ENCODE measurements at places on chromosomes 13 and 19.

GRCh38 chr13:46663206-46664037 lies 110.5 kb downstream of the LRCH1 start:
- DNase-seq: no peak

DNA sequence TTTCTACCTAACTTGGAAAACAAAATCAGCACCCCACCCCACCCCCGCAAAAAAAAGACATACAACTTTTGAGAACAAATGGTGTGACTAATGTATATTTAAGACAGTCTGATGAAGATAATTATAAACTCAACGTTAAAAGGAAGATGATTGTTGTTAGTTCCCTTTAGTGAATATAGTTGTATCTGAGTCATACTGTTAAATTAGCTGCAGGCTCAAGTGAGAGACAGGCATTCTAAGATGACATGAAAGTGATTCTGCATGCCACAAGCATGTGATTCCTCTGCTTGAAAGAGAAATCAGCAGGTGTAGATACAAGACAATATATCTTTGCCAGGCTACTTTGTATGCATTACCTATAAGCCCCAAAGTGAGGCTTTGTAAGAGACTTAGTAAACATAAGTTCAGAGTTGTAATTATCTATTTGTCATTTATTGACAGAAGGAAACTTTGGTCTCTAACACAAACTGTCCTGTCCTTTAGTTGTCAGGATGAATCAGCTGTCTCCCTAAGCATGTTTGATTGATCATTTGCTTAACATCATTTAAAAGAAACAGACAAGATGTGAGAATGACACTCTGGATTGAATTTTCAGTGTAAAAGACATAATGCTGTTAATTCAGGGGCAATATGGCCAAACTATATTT lies 319.4 kb upstream of the HTR2A start:
- DNase-seq: no peak

- DNase-seq: no peak
Measured at GRCh38 chr13:97043302-97043701, 49.0 kb upstream of the OXGR1 start.

GRCh38 chr13:75480671-75481175 lies 1.2 kb downstream of the TBC1D4 start:
- DNase-seq: no peak

DNA sequence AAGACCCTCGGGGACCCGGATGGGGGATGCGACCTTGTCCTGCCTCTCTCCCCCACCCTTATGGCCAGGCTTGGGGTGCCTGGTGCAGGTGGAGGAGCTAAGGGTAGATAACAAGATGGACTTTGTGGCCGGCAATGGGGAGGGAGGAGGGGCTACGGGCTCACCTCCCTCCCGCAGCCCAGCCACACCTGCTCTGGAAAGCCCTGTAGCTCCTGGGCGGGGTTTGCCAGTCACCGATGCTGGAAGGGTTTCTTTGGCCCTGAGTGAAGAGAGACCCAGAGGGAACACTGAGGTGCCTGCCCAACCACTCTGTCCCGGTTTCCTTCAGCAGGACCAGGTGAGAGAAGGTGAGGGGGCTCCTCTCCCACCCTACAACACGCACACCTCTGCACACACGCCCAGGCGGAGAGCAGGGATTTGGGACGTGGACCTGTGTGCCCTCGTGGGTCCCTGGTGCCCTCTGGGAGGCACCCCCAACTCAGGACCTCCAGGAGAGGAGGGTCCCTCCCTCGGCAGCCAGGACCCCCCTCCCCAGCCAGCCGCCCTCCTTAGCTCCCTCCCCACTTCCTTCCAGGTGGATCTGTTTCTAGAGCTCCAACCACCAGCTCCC lies at the start of gene FUT2:
TSS of gene FUT2 (plus strand) at position 229 of the 610 bp plus-strand sequence. CDS start 6,986 bp downstream, outside the sequence.
- DNase-seq: no peak

- no peak for DNase-seq
Measured at GRCh38 chr13:59280297-59280696, 883.4 kb downstream of the DIAPH3 start.

GRCh38 chr19:10327793-10328192 lies 5.5 kb downstream of the RAVER1 start:
- no peak for DNase-seq

DNA sequence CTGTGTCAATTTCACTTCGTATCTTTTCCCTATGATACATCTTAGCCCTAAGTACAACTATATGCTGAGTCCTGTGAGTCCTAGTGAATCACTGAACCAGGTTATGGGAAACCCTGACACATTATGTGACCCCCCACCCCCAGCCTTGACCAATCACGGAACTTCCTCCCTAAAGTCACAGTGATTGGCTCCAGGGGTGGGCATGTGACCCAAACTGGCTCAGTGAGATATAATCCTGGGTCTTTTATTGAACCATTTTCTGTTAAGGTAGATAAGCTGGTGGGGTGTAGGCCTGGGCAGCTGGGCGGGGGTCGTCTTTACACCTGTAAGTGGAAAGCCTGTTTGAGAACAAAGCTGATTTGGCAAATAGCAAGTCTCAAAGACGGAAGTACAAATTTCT lies 19.8 kb upstream of the FBL start:
- DNase-seq: no peak

- DNase-seq: no peak
Measured at GRCh38 chr19:45420871-45421270, 2.8 kb downstream of the ERCC1 start.

DNA sequence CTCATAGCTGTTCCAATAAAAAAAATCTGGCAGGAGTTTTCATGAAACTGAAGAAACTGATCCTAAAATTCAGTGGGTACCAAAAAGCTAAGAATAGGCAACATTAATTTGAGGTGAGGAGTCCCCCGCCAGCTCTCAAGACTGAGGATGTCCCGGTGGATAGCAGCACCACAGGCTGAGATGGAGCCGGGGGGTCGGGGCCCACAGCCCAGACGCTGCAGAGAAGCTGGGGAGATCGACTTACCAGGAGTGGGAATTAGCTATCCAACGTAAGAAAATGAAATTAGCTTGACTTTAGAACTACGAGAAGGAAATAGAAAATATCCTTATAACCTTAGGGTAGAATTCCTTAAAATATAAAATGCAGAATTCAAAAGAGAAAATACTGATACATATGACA lies 23.2 kb upstream of the DCUN1D2 start:
- no peak for DNase-seq

- no peak for DNase-seq
Measured at GRCh38 chr13:103908911-103909310, 842.7 kb upstream of the SLC10A2 start.

GRCh38 chr13:26614721-26615120 lies 57.2 kb downstream of the WASF3 start:
- DNase-seq: no peak

- DNase-seq: no peak
Measured at GRCh38 chr13:92657565-92657964, 569.0 kb upstream of the GPC6 start.

GRCh38 chr19:44576843-44577565 lies 36.4 kb upstream of the IGSF23 start:
- DNase-seq: no peak

DNA sequence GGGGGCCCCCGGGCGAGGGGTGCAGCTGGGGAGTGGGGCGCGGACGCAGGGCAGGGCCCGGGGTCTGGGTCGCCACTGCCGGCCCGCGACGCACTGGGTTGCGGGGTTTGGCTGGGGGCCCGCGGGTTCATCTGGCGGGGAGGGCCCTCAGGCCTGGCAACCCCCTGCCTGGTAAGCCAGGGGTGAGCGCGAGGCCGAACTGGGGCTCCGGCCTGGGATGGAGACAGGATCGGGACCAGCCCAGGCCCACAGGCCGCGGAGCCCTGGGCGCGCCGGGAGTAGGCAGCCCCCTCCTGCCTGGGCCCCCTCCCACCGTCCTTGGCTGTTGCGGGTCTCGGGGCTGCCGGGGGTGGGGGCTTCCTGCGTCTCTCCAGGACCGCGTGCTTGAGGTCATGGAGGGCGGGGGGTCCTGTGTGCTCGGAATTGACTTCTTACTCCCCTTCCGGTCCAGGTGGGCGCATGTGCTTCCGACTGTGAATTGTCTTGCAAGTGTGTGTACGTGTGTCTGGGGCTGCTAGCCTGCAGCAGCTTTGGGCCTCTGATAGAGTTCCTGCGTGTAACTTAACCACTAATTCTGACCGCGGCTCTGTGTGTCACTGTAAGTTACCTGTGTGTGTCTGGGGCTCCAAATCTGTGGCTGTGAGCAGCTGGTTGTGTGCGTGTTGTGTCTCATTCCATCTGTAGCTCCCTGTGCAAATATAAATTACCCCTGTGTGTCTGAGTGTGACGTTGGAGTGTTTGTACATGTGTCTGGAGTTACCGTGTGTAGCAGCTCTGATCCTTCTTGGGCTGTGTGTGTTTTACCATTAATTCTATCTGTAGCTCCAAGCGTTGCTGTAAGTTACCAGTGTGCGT lies 751 bp downstream of the GRAMD1A start:
- DNase-seq: no peak

GRCh38 chr19:48512504-48513288 lies 1.1 kb upstream of the LMTK3 start:
- no peak for DNase-seq

DNA sequence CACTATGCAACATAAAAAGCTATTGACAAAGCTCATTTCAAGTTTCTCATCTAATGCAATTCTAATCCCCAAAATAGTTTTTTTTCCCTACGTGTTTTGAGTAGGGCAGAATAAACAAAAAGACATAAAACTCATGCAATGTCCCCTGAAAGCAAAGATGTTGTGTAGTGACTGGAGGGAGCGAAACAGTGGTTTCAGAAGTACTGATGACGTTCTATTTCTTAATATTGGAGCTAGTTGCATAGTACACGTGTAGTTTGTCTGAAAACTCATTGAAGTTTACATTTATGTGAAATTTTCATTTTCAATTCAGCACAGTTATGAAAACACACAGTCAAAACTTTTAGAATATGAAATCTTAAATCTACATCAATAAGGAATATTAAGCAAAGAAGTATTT lies 31.6 kb downstream of the USP12 start:
- no peak for DNase-seq

DNA sequence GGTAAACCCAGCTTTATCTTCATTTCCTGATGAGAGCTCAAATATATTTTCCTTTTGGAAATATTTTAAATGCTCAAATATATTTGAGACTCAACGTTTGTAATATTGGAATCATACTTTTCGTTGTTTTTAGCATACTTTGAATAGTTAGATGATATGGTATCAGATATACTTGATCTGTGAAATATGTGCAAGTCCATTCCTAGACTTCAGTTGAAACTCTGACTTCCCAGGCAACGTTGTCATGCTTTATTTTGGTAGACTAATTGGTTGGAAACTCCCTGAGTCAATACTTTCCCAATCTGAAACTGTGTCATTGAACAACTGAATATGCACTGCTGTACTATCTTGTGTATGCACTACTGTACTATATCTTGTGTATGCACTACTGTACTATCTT lies 378.5 kb downstream of the MYO16 start:
- no peak for DNase-seq

- no peak for DNase-seq
Measured at GRCh38 chr13:80975903-80976302, 635.0 kb upstream of the SPRY2 start.

All from activated gamma-delta T cell (primary cell).